ENCODE measurements at places on chromosomes 13 and 19. TPM values are rescaled to one million over a fixed set of nuclear protein-coding genes. Genes with fewer than 3 reads are reported as not detected.

The BRME1 gene
- total RNA-seq = 6.3 TPM

The FFAR2 gene
- total RNA-seq = not detected

The PEAK3 gene
- 1.8 TPM for total RNA-seq

The BRSK1 gene
- 2.5 TPM for total RNA-seq

The CCDC8 gene
- total RNA-seq = 16.4 TPM

The ZNF358 gene
- total RNA-seq = 34.7 TPM

The LYPD5 gene
- 0.48 TPM for total RNA-seq

GRCh38 chr19:49462492-49462891 is 9.5 kb downstream of the ALDH16A1 start:
- no peaks in the 10 kb centered on the region for H3K36me3 ChIP-seq
- no peaks in the 10 kb centered on the region for H3K27me3 ChIP-seq
- no peak overlapping the region for H3K4me3 ChIP-seq
- H3K4me1 ChIP-seq = no peaks in the 10 kb centered on the region
- H3K27ac ChIP-seq = no peak overlapping the region

DNA sequence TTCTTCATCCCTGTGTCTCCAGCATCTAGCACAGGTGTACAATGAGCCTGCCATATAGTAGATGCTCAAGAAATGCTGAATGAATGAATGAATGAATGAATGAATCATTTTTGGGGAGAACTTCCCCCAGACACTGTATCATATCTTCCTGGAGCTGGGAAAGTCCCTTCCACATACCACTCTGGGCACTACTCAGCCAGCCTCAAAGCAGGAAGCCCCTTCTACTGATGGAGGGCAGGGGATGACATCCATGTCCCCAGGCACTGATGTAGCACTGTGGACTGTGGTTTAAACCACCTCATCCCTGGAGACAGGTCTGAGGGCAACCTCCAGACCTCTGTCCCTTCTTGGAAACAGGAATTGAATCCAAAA is 4.8 kb downstream of the GNA15 start:
- H3K36me3 ChIP-seq = no peaks in the 10 kb centered on the region
- H3K4me1 ChIP-seq = no peaks in the 10 kb centered on the region
- H3K4me3 ChIP-seq = no peak overlapping the region
- no peaks in the 10 kb centered on the region for H3K27me3 ChIP-seq

DNA sequence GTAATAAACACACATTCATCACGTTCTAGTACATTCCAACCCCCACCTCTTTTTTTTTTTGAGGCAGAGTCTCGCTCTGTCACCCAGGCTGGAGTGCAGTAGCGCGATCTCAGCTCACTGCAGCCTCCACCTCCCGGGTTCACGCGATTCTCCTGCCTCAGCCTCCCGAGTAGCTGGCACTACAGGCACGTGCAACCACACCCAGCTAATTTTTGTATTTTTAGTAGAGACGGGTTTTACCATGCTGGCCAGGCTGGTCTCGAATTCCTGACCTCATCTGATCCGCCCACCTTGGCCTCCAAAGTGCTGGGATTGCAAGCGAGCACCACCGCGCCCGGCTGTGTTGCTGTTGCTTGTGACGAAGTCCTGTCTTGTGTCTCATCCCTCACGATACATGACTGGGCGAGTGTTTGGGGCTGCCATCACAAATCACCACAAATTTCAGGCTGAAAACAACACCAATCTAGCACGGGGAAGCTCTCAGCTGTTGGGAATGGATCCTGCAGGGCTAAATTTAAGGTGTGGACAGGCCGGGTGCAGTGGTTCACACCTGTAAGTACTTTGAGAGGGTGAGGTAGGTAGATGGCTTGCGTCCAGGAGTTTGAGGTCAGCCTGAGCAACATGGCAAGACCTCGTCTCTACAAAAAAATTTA is 15.7 kb downstream of the MOB3A start:
- no peaks in the 10 kb centered on the region for H3K27me3 ChIP-seq
- no peak overlapping the region for H3K27ac ChIP-seq
- no peak overlapping the region for H3K4me3 ChIP-seq
- DNase-seq = no peak
- peaks cover 12% of the 10 kb centered on the region for H3K36me3 ChIP-seq

DNA sequence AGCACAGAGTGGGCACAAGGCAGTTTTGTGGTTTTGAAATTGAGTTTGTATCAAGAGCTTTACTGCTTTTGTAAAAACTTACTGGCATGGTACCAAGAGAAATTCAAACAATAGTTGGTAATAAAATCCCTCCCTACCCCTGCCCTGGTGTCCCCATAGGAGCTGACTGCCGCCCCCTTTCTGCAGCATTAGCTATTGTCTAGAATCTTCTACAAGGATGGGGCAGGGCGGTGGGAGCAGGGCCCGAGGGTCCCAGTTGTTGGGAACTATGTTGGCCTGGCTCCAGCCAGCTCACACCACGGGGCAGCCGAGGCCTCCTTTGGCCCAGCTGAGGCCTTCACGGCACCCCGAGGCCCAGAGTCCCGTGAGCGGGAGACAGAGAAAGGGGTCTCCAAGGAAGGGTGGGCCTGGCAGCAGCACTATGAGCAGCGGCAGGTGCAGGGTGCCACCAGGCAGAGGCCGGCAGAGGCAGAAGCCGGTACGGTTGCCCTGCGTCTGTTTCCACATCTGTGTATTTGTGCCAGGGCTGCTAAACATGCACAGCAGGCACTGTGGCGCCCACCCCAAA is 57.9 kb downstream of the KDM4B start:
- H3K4me1 ChIP-seq = peaks cover 6% of the 10 kb centered on the region
- H3K36me3 ChIP-seq = no peaks in the 10 kb centered on the region
- H3K27ac ChIP-seq = no peak overlapping the region
- no peak for DNase-seq
- H3K4me3 ChIP-seq = no peak overlapping the region
- no peaks in the 10 kb centered on the region for H3K27me3 ChIP-seq

DNA sequence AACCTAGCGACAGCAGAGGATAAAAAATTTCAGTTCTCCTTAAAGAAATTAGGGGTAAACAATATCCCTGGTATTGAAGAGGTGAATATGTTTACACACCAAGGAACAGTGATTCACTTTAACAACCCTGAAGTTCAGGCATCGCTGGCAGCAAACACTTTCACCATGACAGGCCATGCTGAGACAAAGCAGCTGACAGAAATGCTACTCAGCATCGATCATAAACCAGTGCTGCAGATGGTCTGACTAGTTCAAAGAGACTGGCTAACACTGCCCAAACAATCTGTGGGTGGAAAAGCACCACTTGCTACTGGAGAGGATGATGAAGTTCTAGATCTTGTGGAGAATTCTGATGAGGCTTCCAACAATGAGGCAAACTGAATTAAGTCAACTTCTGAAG is 19.9 kb upstream of the ACOD1 start:
- H3K4me1 ChIP-seq = no peaks in the 10 kb centered on the region
- H3K36me3 ChIP-seq = no peaks in the 10 kb centered on the region
- H3K27me3 ChIP-seq = no peaks in the 10 kb centered on the region
- H3K4me3 ChIP-seq = no peak overlapping the region
- no peak overlapping the region for H3K27ac ChIP-seq

- no peak overlapping the region for H3K27ac ChIP-seq
- no peaks in the 10 kb centered on the region for H3K36me3 ChIP-seq
- DNase-seq = no peak
- H3K4me1 ChIP-seq = no peaks in the 10 kb centered on the region
Observed at GRCh38 chr19:50300051-50300450, 29.1 kb downstream of the KCNC3 start.

DNA sequence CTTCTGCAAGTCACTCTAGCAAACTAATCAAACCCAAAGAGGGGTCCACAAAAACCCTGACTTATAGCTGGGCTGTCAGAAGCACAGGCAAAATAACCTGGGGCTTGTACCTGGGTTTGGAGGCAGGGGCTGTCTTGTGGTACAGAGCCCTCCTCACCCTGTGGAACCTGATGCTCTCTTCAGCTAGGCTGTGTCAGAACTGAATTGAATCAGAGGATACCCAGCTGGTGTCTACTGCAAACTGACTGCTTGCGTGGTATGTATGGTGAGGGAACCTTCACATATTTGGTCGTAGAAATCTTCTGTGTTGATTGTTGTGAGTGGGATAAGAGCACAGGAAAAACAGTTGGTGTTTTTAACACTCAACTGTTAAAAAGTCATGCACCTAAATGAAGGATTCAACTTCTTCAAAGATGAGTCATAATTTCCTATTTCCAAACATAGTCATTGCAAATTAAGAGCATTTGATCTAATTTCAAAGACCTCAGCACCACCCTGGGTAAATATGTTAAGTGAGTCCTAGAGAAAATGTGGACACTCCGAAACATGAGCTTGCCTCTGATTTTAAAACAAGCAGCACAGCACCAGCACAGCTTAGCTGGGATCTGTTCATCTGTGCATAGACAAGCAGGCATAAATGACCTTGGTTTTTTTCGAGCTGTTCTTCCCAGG is 840.2 kb downstream of the UQCRFS1 start:
- no peak for DNase-seq
- H3K27ac ChIP-seq = no peak overlapping the region
- no peak overlapping the region for H3K4me3 ChIP-seq
- no peaks in the 10 kb centered on the region for H3K36me3 ChIP-seq
- no peaks in the 10 kb centered on the region for H3K27me3 ChIP-seq

DNA sequence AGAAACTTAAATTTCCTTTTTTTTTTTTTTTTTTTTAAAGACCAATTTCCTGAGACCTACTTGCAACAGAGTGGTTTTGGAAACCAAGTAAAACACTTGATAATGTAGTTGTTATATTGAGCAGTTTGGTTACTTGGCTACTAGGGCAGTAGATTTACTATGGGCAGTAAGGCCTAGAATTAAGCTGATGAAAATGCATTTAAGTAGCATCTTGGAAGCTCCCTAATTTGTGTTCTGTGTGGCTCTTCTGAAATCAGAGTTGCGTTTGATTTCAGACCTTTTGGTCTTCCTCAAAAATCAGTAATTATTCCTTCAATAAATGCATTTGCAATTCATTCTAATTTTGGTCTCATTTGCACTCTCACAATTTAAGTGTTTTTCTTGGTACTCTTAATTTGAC is 810 bp downstream of the GPR180 start:
- no peaks in the 10 kb centered on the region for H3K27me3 ChIP-seq
- H3K36me3 ChIP-seq = no peaks in the 10 kb centered on the region
- H3K4me3 ChIP-seq = peak overlapping the region; percentile 95
- peak overlapping the region; percentile 78 for H3K27ac ChIP-seq

DNA sequence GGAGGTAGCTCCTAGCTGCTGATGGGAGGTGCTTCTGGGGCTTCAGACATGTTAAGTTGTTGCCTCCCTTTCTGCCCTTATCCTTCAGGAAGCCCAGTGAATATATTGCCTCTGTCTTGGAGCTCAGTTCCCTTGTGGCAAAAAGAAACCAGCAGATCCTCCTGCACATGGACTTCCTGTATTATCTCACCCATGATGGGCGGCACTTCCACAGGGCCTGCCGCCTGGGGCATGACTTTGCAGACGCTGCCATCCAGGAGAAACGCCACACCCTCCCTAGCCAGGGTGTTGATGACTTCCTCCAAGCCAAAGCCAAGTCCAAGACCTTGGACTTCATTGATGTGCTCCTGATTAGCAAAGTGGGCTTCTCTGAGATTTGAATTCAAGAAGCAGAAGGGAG is 6.0 kb upstream of the CYP4F12 start:
- no peaks in the 10 kb centered on the region for H3K36me3 ChIP-seq
- H3K4me1 ChIP-seq = no peaks in the 10 kb centered on the region
- DNase-seq = no peak
- no peak overlapping the region for H3K4me3 ChIP-seq
- H3K27me3 ChIP-seq = no peaks in the 10 kb centered on the region

DNA sequence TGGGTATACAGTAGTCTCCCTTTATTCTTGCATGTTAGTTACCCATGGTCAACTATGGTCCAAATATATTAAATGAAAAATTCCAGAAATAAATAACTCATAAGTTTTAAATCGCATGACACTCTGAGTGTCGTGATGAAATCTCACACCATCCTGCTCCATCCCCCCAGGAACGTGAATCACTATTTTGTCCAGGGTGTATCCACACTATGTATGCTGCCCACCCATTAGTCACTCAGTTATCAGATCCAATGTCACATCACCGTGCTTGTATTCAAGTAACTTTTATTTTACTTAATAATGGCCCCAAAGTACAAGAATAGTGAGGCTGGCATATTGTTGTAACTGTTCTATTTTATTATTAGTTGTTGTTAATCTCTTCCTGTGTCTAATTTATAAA is 115.8 kb upstream of the SERP2 start:
- no peak overlapping the region for H3K4me3 ChIP-seq
- H3K27ac ChIP-seq = no peak overlapping the region
- no peaks in the 10 kb centered on the region for H3K27me3 ChIP-seq
- H3K36me3 ChIP-seq = no peaks in the 10 kb centered on the region
- no peaks in the 10 kb centered on the region for H3K4me1 ChIP-seq
- no peak for DNase-seq

DNA sequence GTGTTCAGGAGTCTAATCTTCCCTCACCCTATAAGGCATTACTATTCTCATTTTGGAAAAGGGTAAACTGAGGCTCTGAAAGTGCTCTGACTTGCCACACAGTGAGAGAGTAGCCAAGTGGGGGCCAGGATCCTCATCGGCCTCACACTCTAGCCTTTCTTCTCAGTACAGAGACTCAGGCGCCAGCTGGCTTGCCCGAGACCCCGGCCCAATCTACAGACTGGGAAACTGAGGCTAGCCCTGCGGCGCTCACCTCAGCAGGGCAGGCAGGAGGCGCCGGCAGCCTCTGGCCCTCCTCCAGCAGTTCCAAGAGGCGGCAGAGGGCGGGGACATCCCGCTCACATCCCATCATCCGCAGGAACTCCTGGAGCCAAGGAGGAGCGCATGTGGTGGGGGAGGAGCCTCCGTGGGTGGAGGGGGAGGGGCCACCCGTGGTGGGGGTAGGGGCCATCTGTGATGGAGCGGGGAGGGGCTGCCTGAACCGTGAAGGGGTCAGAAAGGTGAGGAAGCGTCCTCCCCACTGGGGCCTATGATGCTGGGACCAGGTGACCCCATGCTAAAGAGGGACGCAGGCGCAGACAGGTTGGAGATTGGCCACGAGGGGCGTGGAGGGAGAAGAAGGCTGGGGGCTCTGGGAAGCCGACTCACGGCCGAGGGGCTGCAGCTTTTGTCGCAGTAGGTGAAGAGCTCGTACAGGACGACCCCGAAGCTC is 8.7 kb upstream of the INSL3 start:
- DNase-seq = no peak
- H3K27me3 ChIP-seq = no peaks in the 10 kb centered on the region
- no peak overlapping the region for H3K4me3 ChIP-seq
- H3K4me1 ChIP-seq = no peaks in the 10 kb centered on the region
- no peak overlapping the region for H3K27ac ChIP-seq

DNA sequence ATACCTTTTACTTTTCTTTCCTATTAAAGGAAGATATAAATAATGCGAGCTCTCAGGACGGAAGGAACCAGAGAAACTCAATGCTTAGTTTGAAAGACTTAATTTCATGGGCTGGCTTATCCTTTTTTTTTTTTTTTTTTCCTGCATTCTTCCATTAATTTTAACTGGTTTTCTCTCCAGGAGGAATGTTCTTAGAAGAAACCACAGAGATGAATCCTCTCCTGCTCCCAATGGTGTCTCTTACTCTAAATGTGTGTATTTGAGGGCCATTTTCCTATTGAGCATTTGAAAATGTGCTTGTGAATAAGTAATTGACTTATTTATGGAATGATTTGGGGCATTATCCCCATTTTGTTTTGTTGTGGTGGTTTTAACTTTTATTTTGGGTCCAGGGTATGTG is 494.9 kb downstream of the FOXO1 start:
- H3K4me3 ChIP-seq = no peak overlapping the region
- H3K27me3 ChIP-seq = peaks cover 11% of the 10 kb centered on the region
- no peaks in the 10 kb centered on the region for H3K4me1 ChIP-seq
- DNase-seq = no peak
- no peak overlapping the region for H3K27ac ChIP-seq

GRCh38 chr19:47436712-47437401 is 17.5 kb upstream of the MEIS3 start:
- peaks cover 24% of the 10 kb centered on the region for H3K27me3 ChIP-seq
- H3K36me3 ChIP-seq = no peaks in the 10 kb centered on the region
- H3K4me3 ChIP-seq = no peak overlapping the region
- H3K27ac ChIP-seq = no peak overlapping the region
- no peaks in the 10 kb centered on the region for H3K4me1 ChIP-seq
- peak; percentile 66 for DNase-seq

All from breast epithelium (tissue), 4 donors.